ENCODE measurements at places on chromosomes 6 and 20.

GRCh38 chr6:122651604-122652003 is 41.4 kb downstream of the PKIB start:
- no peak for DNase-seq

GRCh38 chr20:23662276-23662870 is 24.6 kb upstream of the CST3 start:
- no peak for DNase-seq

- no peak for DNase-seq
Observed at GRCh38 chr6:73391675-73392074, 3.0 kb upstream of the DDX43 start.

DNA sequence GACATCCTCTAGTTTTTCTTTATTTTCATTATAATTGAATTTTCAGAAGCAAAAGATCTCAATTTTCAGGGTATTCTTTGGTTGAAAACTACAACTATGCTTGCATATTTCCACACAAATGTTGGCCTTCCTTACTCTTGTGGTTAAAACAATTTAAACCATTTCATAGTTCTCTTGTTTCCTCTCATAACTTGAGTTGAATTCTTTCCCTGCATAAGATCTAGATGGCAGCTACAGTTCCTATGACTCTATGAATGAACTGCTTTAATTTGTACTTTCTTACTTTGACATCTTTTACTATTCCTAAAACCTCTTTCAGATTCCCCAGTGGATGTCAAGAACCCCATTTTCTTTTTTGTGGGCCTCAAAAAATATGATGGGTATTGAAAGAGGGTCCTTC is 564.5 kb downstream of the NKAIN2 start:
- no peak for DNase-seq

DNA sequence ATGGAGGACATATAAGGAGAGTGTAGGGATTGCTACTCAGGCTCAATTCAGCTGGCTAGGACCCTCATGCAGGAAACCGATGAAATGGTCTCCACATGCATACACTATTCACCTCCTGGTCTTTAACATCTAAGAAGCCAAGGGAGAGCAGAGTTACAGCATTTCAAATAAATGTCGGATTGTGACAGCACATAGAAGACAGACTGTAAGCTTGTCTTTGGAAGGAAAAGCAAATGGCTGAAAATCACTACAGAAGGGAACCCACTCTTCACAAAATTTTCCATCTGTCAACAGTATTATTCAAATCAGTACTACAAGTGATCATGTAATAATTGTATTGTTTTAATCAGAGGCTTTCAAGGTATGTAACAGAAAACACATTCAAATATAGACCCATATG is 72.9 kb downstream of the ATG5 start:
- no peak for DNase-seq

DNA sequence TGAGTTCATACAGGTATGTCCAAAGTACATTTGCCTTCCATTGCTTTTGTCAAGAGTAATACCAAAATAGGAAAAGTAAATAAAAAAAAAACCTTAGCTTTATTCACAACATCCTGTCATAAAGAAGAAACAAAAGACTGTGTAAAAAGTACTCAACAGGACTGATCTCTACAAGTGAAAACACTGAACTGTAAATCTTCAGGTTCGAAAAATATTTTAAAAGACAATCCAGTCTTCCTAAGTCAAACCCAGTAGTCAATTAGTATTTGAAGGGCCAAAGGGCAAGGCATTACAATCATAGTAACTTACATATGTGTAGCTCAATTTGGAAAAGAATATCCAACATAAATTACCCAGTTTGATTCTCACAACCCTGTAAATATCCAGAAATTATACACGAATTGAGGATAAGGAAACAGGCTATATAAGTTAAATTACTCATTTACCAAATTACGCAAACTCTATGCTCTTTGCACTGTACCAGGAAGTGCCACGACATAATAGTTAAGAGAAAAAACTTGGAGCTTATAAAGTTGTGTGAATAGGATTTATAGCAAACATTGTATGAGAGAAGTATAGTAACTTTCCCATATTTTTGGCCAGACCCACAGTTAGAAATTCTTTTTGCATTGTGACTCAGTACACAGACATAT is 21.2 kb downstream of the PTPRK start:
- no peak for DNase-seq

- DNase-seq, result no peak
Observed at GRCh38 chr20:57020364-57020763, 246.1 kb downstream of the BMP7 start.

DNA sequence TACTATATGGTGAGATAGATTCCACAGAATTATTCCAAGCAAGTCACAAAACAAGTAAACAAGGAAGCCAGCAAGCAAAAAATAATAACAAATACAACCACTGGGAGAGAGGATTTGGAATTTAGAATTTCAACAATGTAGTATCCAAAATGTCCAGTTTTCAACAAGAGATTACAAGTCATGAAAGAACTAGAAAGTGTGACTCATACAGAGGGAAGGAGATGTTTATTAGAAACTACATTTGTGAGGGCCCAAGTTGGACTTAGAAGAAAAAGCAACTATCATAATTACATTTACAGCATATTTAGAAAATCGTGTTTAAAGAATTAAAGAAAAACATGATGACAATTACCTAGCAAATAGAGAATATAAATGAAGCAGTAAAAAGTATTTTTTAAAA is 494.6 kb upstream of the ID4 start:
- no peak for DNase-seq

DNA sequence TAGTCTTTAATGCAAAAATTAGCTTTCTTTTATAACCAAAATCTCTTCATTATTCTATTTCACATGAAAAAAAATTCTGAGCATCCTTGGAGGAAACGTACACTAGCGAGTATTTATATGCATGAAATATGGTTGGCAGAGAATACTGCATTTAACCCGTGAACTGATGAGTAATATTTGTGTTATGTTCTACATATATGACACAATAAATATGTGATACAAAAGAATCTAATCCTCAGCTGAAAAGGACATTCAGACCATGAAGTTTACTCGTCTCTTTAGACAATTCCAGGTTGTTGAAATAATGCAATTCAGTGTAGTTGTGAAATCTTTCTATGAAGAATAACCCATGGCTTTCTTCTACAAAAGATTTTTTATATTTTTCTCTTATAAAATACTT is 524.8 kb upstream of the MAN1A1 start:
- DNase-seq, result no peak

- no peak for DNase-seq
Observed at GRCh38 chr6:20112841-20113240, 99.4 kb downstream of the MBOAT1 start.

DNA sequence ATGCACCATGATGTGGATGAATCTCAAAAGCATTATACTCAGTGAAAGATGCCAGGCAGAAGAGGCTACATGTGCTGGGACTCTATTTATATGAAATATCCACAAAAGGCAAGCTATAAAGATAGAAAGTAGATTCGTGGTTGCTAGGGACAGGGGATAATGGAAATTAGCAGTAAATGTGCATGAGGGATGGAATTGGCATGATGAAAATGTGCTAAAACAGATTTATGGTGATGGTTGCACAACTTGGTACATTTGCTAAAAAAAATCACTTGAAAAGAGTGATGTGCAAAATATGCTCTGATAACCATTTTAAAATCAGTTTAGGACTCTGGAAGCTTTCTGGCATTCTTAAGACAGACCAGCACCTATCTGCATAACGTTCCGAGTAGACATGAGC is 61.6 kb downstream of the ALDH8A1 start:
- DNase-seq, result no peak

DNA sequence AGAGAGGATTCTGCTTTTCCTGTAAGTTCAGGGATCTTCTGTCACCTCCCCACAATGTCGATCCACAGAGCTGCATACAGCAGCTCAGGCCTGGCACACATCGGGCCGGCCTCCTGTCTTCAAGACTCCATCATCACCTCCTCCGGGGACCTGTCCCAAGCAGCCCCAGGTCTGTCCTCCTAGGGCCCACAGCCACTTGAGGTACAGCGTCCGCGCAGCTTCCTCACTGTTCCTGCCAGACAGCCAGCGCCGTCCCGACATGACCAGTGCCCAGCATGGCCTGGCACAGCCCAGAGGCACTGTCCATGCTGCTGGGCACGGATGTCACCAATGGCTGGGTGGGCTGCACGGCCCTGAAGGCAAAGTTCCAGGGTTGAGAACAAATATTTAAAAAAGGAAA is 101.6 kb downstream of the DLL1 start:
- DNase-seq, result no peak

- no peak for DNase-seq
Observed at GRCh38 chr6:156618600-156619205, 158.5 kb upstream of the ARID1B start.

GRCh38 chr20:37565134-37565811 is 37.6 kb upstream of the BLCAP start:
- DNase-seq, result no peak

DNA sequence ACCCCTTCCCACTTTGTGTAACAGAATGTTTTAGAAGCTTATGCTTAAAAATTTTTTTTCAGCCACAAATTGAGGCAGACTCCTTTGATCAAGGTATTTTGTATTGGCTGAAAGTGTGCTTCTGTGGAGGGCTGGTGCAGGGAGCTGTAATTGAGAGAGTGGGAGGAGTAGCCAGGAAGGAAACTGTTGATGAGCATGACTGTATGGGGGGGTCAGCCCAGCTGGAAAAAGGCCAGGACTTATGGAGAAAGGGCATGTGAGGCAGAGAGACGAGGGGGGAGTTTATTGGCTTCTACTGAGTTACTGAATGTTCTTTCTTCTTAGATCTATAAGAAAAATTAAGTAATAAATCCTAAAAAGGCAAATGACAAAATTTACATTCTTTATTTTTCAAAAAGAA is 13.4 kb downstream of the RFPL4B start:
- DNase-seq, result no peak

DNA sequence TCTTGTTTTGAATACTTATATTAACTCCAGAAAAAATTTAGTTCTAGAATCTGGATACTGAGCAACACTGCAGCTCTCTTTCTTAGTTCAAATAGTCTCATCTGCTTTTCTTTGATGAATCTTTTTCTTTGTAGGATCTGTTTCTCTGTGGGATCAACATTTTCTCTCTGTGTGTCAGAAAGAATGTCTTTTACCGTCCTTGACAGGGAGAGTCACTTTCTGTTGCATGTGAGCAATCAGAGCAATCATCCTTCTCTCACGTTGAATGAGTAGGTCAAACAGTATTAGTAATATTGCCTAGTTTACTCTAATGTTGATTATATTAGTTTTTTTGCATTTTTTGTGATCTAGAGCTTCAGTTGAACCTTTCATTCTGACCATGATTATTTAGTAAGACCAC is 130.9 kb downstream of the TRMT11 start:
- no peak for DNase-seq

GRCh38 chr6:132490024-132490423 is 22.9 kb downstream of the STX7 start:
- DNase-seq, result no peak

GRCh38 chr6:47934023-47934422 is 152.2 kb downstream of the OPN5 start:
- DNase-seq, result no peak

DNA sequence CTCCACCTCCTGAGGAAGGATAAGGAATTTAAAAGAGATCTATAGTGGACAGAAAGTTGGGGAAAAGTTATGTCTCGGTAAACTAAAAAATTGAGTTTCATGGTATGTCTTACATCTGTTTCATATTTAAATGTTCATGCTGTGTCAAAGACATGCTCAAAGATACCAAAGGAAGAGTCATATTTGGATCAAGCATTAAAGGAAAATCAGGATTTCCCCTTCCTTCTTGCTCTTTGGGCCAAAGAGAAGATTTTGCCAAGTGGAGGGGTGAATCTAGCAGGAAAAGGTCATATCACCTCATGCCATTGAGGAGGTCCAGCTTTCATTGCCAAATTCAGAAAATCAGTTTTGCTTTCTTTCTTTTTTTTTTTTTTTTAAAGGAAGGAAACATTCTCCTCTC is 192.4 kb downstream of the OGFRL1 start:
- no peak for DNase-seq

DNA sequence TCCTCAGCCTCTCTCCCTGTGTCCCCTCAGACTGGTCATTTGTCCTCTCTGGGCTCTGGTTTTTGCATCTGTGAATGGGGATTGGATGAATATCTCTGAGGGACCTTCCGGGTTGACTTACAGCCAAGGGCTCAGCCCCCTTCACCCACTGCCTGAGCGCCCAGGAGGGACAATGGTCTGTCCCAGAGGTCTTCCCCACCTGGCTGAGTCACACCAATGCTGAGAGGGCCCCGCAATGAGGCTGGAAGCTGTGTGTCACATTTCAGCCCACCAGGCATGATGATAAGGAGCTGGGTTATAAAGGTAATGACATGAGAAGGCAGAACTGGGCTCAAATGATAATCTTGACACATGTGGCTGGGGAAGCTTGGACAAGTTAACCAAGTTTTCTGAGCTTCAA is 70.5 kb downstream of the TOX2 start:
- DNase-seq, result no peak

- DNase-seq, result no peak
Observed at GRCh38 chr20:61762886-61763739, 302.6 kb downstream of the TAF4 start.

DNA sequence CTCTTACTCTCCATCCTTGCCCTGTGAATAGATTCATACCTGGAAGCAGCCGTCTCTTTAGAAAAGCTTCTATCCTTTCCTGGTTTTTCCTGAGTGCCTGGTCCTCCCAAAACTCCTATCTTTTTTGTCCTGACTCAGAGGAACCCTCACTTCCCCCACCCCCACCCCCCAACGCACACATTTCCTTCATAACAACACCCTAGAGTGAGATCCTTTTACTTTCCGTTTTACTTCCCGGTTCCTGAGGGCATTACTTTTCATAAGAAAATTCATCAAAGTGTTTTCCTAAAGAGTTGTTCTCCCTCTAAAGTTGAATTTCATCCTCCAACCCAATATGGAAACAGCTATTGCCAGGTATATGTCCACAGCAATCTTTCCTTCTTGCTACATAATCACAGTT is 327.0 kb downstream of the NRN1 start:
- no peak for DNase-seq

DNA sequence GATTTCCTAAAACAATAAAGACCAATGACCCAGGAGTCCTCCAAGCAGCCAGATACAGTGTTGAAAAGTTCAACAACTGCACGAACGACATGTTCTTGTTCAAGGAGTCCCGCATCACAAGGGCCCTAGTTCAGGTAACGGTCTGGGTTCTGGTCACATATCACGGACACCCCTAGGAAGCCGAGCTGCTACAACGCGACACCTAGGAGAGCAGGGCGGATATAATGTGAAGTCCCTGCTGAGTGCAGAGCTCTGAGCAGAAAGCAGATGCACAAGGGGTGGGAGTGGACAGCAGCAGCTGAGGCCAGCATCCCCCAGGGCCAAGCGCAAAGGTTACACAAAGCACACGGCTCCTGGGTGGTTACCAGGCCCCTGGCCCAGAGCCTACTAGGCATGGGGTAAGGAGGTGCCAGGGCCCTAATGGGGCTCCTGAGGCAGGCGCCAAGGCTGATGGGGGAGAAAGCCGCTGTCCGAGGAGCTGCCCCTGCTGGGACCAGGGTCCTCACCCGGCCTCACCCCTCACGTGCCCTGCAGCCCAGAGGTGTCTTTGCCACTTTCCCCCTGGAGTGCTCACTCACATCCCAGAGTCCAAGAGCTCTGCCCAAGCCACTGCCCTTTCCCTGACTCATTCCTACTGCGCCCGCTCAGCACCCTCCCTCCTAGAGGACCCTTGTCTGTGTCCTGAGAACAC is 8.4 kb downstream of the CST7 start:
- DNase-seq, result no peak

- no peak for DNase-seq
Observed at GRCh38 chr20:10565922-10566897, 107.6 kb downstream of the JAG1 start.

GRCh38 chr6:72386324-72386723 is 235.5 kb upstream of the KCNQ5 start:
- no peak for DNase-seq

GRCh38 chr20:11936157-11936556 is 18.5 kb downstream of the BTBD3 start:
- DNase-seq, result no peak
